ENCODE measurements at places on chromosomes 1 and 21.

DNA sequence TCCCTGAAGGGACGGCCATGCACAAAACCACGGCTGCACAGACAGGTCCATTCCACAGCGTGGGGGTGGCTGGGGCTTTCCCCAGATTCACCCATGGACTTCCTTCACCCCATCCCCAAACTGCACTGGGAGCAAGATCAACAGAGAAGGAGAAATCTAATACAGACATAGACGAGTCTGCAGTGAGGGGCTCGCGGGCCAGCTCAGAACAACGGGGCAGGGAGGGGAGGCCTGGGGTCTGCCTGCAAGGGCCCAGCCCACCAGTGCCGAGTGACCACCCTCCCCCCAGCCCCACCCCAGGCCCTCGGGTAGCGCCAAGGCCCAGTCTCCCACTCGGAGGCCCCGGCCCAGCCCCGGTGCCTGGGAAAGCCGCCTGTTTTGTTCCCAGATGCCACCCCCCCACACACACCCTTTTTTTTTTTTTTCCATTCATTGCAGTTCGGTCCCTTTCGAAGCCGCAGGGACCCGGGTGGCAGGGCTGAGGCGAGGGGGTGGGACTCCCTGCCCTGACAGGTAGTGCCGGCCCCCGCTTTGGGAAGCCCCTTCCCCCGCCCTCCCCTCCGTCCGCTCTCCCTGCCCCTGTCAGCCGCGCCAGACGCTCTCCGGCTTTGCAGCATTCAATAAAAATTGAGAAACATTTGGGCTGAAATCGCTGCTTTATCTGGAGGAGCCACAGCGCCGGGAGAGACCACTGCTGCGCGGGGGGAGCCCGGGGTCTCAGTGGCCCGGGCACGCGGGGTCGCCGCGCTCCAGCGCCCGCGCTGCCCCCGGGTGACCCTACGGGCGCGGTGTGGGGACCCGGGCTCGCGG lies 543 bp upstream of the EPHB2 start:
- no peak for DNase-seq

DNA sequence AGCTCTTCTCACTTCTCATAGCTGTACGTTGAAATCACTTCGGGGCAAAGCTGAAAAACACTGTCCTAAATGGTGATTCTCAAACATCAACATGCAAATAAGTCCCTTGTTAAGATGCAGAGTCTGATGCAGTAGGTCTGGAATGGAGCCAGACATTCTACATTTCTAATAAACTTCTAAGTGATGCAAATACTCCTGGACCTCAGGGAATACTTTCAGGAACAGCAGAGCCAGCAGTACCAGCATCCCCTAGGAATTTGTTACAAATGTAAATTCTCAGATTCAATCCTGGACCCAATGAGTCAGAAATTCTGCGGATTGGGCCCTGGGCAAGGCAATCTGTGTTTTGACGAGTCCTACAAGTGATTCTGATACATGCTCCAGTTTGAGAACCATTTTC lies 152.3 kb downstream of the PCNX2 start:
- no peak for DNase-seq

DNA sequence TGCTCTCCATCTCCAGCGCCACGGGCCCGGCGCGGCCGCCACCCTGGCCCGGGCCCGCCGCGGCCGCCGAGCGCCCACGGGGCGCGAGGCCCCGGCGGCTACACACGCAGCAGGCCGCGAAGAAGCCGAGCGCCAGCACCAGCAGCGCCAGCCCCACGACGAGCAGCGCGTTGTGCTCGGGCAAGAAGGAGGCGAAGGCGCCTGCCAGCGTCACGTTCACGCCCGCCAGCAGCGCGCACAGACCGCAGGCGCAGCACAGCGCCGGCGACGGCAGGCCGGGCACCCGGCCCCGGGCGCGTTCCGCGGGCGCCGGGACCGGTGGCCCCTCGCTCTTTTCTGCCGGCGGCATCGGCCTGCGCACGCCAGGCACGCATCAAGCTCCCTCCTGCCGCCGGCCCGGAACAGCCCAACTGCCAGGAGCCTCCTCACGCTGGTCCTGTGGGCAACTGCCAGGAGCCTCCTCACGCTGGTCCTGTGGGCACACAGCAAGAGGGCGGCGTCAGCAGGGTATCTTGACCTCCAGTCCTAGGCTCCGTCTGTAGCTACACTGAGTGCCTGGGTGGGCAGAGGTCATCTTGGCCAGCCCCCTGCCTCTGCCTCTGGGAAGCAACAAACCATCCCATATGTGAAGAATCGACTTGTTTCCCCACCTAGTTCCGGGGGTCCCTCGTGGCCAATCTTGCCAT lies 18.1 kb downstream of the KNCN start:
- DNase-seq, result no peak

GRCh38 chr1:243946253-243946652 lies 96.2 kb upstream of the AKT3 start:
- DNase-seq, result no peak

DNA sequence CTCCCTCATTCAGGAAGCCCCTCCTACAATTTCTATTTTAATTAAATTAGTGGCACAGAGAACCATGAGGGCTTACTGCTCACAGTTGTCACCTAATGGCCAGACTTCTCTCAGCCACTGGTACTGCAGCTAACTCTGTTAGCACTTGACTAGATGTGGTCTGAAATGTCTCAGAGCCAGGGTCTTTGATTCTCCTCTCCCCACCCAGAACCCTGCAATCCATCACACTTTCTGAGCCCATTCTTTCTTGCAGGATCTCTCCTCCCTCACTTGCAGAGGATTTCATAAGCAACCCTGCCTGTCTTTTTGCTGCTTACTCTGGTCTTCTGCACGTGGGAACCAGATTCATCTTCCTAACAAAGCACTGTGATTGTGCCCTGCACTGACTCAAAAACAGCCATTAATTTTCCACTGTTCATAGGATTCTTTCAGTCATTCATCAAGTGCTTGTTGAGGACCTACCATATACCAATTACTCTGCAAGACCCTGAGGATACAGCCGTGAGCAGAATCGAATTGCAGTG lies 108.4 kb downstream of the EDEM3 start:
- DNase-seq, result no peak

- DNase-seq, result no peak
Observed at GRCh38 chr1:81234237-81234636, 566.5 kb upstream of the ADGRL2 start.

DNA sequence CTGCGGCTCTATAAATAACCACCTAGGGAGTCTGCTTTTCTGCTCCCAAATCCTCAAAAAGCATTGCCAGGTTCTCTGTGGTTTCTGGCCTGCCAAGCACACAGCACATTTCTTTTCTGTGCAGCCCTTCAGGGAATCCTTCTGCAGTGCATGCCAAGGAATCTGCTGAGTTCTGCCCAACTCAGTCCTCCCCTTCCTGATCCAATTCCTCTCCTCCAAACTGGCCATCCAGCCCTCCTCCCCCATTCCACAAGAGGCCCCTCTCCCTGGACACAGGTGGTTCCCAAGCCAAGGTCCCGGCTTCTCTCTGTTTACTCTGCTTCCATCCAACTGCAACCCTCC lies 61.8 kb downstream of the HIVEP3 start:
- no peak for DNase-seq

DNA sequence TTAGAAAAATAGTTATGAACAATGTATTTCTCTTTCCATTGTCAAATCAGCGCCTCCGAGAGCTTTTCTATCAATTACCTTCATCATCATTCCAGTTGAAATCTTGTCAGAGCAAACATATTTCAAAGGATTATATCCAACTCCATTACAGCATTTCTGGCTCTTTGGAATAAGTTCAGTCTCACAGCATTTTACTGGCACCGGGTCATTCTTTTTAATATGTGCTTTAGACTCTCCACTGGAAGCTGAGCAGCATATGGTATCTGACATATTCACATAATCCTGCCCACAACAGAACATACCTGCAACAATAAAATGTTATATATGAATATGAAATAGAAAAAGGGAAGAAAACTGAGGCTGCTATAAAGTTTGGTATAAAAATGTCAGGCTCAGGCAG lies 222.9 kb downstream of the KCTD3 start:
- DNase-seq, result no peak

DNA sequence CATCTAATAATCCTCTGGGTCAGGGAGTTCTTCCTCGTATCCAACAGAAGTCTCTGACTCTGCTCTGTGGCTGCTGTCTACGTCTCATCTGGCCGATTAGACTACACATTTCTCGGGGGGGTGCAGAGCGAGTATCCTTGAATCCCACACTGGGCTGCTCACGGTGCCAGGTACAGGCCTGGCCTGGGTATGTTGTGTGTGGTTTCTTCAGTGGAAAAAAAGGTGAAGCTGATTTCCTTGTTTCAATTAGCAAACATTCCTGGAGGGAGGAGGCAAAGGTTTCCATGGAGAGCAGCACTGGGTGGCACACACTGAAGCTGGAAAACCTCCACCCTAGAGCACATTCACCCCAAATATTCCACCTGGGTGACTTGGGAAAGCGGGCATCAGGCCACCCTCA lies 2.0 kb upstream of the RAB7B start:
- no peak for DNase-seq

DNA sequence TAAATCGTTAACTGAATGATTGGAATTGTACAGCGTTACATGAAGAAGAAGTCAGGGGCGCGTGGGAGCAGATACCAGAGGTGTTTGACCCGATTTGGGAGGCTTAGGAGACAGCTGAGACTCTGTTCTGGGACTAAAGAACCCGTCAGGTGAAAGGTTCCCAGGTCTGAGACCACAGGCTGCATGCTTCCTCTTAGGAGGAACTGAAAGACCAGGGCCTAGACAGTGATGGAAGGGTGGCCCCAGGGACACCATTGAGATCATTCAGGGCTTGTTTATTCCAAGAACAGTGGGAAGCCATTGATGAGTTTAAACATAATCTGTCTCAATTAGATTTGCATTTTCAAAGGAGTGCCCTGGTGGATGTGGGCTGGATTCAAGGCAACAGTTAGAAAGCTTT lies 904 bp downstream of the KLF17 start:
- DNase-seq, result no peak

GRCh38 chr1:51093581-51093980 lies 8.4 kb upstream of the C1orf185 start:
- no peak for DNase-seq

- no peak for DNase-seq
Observed at GRCh38 chr21:29333406-29333805, 34.7 kb downstream of the BACH1 start.

- DNase-seq, result no peak
Observed at GRCh38 chr1:23283667-23284602, 60.1 kb downstream of the HNRNPR start.

DNA sequence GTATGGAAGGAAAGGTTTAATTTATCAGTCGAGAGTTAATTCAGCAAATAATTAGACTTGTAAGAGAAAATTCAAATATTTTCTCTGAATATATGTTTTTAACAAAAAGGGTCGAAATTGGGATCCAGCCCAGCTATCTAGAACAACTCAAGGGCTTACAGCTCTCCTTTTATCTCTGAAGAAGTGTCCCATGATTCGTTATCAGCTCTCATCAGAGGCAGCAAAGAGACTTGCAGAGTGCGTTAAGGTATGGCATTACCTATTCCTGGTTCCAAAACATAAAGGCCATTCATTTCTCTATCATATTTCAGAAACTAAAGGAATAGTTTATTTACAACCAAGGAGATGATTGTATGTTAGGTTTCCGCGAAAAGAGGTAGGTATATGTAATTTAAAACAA lies 9.4 kb downstream of the VPS45 start:
- DNase-seq, result no peak

DNA sequence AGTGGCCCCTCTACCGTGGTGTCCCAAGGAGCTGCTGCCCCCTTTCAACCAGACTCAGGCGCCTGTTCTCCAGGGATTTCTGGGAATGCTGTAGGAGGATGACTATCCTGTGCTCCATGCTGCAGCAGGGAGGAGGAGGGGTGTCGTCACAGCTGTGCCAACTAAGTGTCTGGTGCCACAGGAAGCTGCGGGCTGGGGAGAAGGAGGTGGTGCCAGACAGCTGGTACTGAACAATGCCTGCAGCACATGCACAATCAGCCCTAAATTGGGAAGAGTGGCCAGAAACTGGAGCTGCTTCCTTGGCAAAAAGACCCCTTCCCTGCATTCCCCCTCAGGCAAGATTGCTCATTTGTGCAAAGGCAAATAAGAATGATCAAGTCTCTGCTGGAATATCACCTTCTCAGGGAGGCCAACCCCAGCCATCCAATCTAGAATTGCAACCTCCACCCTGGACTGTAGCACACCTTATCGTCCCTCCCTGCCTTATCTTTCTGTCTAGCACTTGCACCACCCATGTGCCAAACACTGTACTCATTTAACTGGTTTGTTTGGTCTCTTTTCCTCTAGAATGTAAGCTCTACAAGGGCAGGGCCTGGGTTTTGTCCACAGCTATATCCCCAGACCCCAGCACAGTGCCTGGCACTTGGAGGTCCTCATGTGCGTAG lies 33.3 kb downstream of the LAMB3 start:
- no peak for DNase-seq

DNA sequence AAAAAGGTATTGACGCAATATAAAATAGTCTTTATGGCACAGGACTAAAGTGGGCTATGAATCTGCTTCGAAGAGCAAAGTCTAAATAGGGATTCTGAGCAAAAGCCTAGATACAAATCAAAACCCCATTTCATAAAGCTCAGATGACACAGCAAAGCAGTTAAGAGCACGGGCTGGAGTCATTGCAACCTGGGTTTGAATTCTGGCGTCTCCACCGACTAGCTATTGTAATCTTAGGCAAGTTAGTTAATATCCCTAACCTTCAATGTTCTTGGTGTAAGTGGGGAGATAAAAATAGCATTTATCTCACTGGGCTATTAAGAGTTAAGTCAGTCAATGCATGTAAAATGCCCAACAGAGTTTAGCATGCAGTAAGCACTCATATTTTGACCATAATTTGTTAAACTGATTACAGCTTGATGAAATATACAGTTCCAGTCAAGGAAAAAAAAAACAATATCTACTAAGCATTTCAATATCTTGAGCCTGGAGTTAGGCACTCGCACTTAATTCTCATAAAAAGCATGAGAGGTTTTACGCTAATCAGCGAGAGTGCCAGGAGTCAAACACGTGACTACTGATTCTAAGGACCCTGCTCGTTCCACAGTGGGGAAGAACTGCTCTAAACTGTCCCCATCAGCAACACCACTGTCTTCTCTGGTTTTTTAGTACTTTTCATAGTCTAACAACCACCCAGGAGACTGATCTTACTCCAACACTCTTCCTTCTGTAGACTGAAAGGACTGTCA lies 75.5 kb downstream of the JAK1 start:
- DNase-seq, result no peak

DNA sequence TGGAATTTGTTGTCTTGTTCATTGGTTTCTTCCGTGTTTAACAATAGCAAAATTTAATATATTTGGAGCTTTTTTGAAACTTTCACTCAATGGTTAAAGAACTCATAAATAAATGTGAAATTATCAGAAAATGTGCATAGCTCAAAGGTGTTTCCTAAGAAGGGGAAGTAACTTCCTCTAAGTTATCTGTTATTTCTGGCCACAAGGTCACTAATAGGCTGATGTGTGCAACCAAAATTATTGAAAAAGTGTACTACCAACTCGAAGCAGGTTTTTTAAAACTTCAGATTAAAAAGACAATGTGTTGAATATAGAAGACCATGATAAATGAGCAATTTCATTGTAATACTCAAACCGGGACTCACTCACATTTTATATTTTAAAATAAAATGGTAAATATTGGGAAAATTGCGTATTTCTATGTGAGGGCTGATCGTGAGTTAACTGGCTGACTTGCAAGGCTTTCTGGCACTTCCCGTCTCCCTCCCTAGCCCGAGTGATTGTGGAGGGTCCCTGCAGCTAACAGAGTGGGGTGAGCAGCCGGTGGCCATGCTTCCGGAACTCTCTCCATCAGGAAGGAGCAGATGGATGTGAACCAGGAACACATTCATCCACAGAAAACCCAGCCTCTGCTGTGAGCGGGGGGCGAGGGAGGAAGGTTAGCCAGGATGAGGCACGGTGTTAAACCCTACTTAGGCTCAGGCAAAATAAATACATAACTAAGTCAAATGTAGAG lies 96.9 kb downstream of the ERG start:
- DNase-seq, result no peak
